Stomach (tissue), 19 donors: ENCODE measurements at places on chromosomes 12 and 14.

DNA sequence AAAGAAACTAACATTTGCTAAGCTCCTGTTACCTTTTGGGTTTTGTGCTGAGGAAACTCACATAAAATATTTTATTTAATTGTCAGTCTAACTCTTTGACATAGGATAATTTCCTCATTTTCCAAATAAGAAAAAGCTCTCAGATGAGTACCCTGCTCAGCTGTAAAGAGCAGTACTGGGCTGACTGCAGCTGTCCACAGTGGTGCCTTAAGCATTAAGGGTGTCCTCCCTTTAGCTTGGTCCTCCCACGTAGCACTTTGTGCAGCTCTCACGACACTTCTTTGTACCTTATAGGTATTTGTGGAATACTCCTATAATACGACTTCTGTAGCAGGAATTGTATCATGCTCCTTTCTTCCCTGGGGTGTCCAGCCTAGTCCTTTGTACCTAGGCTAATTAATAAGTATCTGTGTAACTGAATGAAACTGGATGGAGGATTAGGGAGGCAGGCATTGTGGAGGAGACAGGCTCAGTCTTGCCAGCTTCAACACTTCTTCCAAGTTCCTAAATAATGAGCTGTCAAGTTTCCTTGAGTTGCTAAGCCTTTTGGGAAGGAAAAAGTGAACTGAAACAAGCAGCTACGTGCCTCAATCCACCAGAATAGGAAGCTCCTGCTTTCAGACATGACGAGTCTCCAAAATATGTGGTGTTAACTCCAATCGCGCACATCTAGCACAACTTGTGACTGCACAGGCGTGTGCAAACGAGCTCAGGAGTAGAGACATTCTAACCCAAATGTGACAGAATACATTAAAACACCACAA is 123.0 kb downstream of the SLC38A4 start:
- DNase-seq, result peak; percentile 43

DNA sequence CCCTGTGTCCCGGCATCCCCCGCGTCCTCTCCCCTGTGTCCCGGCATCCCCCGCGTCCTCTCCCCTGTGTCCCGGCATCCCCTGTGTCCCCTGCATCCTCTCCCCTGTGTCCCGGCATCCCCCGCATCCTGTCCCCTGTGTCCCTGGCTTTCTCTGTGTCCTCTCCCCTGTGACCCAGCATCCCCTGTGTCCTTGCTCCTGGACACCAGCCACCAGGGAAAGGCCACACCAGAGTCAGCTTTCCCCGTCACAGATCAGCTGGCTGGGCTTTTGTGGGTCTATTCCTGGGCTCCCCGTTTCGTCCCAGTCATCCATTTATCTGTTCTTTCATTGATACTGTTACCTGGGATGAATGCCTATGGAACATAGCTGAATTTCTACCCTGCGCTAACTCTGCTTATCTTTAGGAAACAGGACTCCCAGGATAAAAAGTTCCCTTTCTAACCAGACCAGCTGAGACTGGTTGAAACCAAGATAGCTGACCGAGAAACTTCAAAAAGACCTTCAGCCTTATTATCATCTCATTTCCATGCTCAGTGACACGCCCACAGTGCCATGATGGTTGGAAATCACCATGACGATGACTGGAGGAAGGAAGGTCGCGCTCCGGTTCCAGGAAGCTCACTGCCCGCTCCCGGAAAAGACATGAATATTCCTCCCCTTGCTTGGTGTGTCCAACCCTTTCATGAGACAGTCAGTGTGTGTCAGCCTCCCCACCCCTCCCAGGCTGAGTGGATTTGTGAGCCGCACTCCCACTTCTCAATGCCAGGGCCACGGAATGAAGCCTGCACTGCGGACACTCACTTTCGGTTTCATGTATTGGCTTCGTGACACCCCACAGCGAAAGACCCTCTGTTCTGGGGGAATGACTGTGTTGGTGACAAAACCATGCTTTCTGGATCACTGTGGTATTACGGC is 276.4 kb upstream of the SFSWAP start:
- peak; percentile 8 for DNase-seq

- DNase-seq, result peak; percentile 53
Observed at GRCh38 chr12:26691234-26691970, 141.6 kb downstream of the ITPR2 start.

- DNase-seq, result no peak
Observed at GRCh38 chr12:6228535-6229223, 28.5 kb downstream of the CD9 start.

DNA sequence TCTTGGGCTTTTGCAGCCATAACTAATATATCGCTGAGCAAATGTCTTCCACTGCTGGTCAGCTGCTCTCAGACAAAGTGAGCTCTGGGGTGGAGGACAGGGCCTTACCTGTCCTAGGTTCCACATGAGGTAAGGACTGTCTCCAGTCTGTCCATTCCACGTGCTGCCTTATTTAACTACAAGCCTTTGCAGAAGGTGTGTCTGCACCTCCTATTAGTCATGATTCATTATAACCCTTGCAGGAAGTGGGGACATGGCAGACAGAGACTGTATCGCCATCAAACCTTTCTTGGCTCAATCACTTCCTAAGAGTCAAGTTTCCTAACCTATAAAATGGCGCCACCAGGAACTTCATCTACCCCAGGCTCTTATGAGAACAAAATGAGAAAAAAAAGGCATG is 46.9 kb downstream of the SLC25A47 start:
- DNase-seq, result no peak

DNA sequence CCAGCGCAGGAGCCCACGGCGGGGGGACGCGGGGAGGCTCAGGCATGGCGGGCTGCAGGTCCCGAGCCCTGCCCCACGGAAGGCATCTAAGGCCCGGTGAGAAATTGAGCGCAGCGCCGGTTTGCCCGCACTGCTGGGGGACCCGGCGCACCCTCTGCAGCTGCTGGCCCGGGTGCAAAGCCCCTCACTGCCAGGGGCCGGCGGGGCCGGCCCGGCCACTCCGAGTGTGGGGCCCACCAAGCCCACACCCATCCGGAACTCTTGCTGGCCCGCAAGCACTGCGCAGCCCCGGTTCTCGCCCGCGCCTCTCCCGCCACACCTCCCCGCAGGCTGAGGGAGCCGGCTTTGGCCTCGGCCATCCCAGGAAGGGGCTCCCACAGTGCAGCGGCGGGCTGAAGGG is 8.5 kb upstream of the TSPAN8 start:
- no peak for DNase-seq

GRCh38 chr14:38770251-38770650 is 332.8 kb downstream of the SEC23A start:
- DNase-seq, result no peak

DNA sequence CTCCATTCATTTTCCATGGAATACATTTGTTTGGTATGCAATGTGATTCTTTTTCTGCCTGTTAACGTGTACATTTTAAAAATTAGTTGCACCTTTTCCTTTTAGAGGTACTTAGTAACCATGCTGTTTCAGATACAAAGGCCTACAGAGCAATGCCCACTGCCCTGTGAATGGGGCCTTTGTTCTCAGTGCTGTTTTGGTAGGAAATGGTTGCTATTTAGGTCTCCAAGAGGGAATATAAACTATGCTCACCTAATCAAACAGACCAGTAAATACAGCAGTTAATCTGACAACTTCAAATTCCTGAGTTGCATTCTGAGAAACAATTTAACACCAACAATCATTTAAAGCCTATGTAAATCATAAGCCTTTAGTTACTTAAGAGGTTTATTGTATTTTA is 188.7 kb downstream of the BCAT1 start:
- DNase-seq, result no peak

DNA sequence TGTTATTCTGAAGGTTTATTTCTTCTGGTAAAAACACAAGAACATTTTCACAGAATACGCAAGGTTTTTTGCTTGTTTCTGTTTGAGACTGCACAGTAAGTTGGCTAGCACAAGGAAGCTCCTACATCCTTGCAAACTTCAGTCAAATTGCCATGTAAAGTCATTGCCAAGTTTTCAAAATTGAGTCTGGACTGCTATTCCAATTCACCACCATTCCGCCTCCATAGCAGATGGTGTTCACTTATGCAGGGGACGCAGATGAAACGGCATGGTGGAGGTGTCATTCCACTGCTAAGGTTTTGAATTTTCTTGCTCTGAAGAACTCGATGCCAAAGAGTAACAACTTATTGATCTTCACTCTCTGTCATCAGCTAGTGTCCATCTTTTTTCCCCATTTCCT is 303.9 kb upstream of the SYT1 start:
- no peak for DNase-seq

DNA sequence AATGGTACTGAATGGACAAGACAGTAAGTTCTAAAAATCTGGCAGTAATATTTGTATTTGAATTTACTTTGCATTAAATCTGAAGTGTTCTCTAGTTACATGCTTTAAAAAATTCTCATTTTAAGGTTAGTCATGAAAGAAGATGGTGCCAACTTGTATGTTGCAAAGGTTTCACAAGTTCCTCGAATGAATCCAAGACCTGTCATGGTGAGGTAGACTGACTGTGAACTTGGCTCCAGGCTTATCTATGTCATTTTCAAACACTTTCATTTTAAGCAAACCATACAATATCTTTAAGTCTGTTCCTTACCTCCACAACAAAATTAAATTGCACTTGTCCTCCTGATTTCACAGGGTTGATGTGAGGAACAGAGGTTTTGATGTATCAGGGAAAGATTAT is 23.4 kb downstream of the CLEC2D start:
- DNase-seq, result no peak

GRCh38 chr12:12443431-12443878 is 86.6 kb downstream of the BORCS5 start:
- DNase-seq, result peak; percentile 49

- no peak for DNase-seq
Observed at GRCh38 chr12:96617178-96617577, 127.8 kb downstream of the CFAP54 start.

DNA sequence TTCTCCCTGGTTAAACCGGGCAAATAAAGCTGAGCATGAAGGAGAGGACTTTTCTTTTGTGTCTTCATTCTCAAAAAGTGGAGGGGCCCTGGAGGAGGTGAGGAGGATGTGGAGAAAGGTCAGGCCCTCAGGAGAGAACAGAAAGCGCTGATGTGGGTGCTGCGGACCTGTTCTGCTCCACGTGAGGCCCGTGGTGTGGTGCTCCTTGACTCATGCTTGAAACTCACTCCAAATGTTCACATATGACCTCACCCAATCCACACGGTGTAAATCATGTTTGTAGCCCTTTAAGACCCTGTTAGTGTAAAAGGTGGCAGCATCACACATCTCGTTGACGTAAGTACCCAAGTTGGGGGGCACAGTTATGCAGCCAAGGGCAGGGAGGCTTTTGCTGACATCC is 126.2 kb downstream of the FOXN3 start:
- DNase-seq, result no peak

DNA sequence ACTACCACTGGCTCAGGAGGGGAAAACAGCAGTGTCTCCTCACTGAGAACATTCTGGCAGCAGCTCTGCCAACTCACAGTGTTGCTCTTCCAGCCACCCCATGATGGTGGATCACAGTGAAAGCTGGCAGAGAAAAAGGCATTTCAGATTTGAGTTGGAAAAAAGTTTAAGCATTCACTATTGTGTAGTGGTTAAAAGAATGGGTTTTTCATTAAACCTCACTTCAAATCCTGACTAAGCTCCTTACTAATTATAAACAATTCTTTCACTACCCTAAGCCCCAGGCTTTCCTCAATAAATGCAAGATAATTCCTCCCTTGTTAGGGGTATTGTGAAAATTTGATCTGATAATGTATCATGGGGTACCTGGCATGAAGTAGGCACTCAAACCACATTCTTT is 518.1 kb downstream of the SNAPC1 start:
- DNase-seq, result no peak

DNA sequence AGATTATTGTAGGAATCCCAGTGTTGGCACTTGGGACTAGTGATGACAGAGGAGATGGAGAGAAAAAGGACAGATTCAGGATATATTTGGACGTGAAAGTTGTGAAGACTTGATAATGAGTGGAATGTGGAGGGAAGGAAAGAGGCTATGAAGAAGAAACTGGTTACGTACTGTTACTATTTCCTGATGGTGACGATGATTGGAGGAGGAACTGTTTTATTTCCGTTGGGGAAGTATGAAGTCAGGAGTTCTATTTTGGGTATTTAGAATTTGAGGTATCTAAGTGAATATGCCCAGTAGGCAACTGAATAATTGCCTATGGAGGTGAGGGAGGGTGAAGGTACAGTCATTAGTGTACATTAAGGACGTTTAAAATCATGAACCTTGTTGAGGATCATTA is 207.2 kb downstream of the TMTC2 start:
- no peak for DNase-seq

DNA sequence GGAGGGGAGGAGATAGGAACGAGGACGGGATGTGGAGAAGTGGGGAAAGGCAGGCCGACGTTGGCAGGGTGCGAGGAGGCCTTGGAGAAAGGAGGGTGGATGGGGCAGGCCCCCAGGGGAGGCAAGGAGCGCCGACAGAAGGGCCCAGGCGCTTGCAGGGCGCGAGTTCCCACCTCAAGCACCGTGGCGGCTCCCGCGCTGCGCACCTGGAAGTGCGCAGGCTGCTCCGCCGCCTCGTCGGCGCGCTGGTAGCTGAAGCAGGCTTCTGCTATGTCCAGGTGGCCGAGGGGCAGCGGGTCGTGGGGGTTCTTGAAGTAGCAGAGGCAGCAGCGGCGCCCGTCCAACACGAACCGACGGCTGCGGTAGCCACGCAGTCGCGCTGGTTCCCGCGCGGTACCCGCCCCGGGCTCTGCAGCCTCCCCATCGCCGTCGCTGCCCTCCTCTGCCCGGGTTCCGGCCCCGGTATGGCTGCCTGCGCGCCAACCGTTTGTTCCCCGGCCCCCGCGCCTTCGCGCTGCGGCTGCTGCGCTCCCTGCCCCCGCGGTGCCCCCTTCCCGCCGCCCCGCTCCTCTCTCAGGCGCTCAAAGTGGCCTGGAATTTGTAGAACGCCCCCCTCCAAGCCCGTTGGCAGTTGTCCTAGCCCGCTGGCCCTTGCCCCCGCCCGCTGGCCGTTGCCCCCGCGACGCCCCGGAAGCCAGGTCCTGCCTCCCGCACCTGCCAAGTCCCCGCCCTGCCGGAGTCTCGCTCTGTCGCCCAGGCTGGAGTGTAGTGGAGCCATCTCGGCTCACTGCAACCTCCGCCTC is 1.1 kb upstream of the ACTR6 start:
- DNase-seq, result peak; percentile 85

GRCh38 chr14:102325791-102326345 is 6.3 kb downstream of the ZNF839 start:
- no peak for DNase-seq

DNA sequence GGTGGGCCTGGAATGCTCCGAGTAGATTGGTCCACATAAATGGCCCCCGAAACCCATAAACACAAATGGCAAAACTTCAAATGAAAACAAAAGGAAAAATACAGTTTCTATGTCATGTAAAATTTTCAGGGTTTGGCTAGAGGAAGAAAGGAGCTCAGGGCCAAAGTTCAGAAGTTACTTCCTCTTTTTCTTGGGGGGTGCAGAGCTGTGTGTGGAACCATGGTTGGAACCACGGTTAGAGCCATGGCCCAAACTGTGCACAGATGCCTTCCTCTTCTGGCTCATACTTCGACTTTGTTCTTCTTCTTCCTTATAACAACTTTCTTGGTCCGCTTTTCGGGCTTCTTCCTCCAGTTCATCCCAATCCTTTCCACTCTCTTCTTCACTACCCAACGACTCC is 51.7 kb downstream of the MGST1 start:
- DNase-seq, result no peak

GRCh38 chr12:12278899-12279298 is 12.1 kb upstream of the LRP6 start:
- DNase-seq, result no peak
